Activated CD4-positive, alpha-beta T cell treated with anti-CD3 and anti-CD28 coated beads for 36 hours (primary cell): ENCODE measurements at places on chromosomes 6 and 20. TPM values are rescaled to one million over a fixed set of nuclear protein-coding genes. Genes with fewer than 3 reads are reported as not detected.

- no peak for DNase-seq
These were observed 6.9 kb downstream of the RPL10A start for GRCh38 chr6:35474942-35475570.

GRCh38 chr6:55675941-55676340 lies 96.9 kb upstream of the HMGCLL1 start:
- DNase-seq = no peak

- no peak for DNase-seq
These were observed 334.1 kb upstream of the CITED2 start for GRCh38 chr6:139708337-139709199.

- no peak for DNase-seq
These were observed 43.2 kb downstream of the RANBP9 start for GRCh38 chr6:13668291-13668928.

GRCh38 chr6:159443417-159443920 lies 249.6 kb downstream of the SOD2 start:
- no peak for DNase-seq

DNA sequence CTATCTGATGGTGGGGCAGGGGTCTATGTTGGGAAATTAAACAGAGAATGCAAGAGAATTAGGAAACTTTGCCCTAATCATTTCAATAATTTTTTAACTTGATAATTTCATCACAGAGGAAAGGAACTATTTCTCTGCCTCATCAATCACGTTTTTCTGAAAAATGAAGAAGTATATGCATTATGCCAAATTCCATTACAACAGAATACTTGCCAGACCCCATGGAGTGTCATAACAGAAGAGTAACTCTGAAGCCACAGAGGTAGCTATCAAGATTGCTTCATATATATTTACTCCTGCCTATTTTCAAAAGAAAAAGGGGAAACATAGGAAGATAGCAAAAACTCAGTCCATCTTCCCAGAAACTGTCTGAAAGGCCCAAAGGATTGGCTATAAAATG lies 5.7 kb upstream of the USP49 start:
- DNase-seq = no peak

Gene ZSCAN26
- 6.7 TPM for total RNA-seq

Gene LY6G6D
- not detected for total RNA-seq

Gene RIN2
- total RNA-seq = not detected

Gene ASIP
- not detected for total RNA-seq

Gene PARD6B
- 6.2 TPM for total RNA-seq

Gene BPIFA1
- not detected for total RNA-seq
